ENCODE measurements at places on chromosomes 16 and 17.

DNA sequence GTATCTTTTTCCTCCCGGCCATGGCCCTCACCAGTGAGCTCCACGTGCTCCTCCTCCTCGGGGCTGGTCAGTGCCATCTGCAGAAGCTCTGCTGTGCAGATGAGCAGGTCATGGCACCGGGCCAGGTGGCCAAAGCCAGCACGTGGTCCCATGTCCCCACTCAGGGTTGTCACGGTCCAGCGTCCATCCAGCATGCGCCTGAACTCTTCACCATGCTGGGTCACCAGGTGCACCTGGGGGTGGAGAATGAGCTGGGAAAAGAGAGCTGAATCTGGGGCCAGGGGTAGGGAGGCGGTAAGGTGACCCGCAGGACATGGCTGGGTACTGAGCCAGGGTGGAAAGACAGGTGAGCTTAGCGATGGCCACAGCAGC, 1.3 kb downstream of the DHX58 start:
- DNase-seq, result no peak

DNA sequence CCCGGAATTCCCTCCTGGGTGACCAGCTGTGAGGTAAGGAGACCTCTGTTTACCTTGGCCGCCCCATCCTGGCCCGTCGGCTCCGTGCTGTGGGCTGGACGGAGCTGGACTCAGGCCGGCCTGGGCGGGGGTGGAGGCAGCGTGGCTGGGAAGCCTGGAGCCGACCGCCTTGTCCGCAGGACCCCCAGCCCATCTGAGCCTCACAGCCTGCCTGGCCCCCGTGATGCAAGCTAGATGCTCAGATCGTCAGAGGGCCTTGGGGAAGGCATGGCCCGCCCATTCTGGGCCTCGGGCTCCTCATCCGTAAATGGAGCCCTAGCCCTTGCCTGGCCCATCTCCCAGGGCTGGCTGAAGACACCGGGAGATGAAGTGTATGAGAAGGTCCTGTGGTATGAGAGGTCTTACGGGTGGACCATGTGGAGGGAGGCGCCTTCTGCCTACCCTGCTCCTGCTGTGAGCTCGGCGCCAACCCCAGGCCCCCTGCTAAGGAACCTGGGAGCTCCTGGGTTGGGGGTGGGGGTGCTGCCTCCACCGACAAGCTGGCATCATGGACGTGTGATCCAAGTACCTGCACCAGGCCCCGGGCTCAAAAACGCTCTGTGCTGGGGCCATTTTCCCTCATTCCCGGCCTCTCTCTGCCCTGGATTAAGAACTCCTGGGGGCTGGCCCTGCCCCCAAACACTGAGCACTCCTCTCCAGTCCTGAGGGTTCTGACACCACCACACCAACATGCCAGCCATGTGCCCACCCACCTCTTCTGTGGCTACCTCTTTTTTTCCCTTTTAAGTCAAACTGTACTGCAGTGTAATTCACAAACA, 5.4 kb upstream of the P2RX1 start:
- DNase-seq, result no peak

GRCh38 chr16:87956365-87957231, 5.4 kb downstream of the BANP start:
- DNase-seq, result no peak

- no peak for DNase-seq
Observed at GRCh38 chr16:49776734-49777133, 79.2 kb downstream of the ZNF423 start.

DNA sequence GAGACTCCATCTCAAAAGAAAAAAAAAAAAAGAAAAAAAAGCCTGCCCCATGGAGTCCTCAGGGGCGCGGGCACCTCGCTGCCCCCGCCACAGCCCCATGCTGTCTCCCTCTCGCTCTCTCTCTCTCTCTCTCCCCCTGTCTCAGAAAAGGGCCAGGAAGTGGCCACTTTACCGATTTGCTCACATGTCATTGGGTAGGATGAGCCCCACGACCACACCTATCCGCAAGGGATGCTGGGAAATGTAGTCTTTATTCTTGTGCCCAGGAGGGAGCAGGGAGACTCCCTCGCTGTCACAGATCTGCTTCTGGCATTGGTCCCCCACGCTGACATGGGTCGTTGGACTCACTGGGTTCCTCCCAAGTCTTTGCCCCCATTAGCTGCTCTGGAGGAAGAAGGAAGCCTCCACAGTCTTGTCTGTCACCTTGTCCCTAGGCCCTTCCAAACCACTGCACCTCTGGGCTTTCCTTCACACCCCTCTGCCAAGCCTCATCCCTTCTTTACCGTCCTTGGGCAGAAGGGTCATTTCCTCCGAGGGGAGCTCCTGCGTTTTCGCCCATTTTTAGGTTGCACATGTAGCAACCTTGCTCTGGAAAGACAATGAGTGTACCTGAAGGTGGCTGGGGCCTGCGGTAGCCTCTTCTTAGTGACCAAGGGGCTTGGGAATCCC, 6.9 kb upstream of the GJD3 start:
- no peak for DNase-seq

DNA sequence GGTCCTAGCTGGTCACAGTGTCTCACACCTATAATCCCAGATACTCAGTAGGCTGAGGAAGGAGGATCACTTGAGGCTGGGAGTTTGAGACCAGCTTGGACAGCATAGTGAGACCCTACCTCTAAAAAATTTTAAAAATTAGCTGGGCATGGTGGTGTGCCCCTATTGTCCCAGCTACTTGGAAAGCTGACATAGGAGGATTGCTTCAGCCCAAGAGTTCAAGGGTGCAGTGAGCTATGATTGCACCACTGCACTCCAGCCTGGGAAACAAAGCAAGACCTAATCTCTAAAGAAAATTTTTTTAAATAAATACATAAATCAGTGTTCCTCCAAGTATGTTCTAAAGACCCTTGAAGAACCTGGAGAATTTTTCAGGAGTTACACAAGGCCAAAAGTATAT, 50.6 kb upstream of the GNAO1 start:
- DNase-seq, result no peak

- DNase-seq, result no peak
Observed at GRCh38 chr17:61581611-61582349, 9.2 kb downstream of the NACA2 start.

DNA sequence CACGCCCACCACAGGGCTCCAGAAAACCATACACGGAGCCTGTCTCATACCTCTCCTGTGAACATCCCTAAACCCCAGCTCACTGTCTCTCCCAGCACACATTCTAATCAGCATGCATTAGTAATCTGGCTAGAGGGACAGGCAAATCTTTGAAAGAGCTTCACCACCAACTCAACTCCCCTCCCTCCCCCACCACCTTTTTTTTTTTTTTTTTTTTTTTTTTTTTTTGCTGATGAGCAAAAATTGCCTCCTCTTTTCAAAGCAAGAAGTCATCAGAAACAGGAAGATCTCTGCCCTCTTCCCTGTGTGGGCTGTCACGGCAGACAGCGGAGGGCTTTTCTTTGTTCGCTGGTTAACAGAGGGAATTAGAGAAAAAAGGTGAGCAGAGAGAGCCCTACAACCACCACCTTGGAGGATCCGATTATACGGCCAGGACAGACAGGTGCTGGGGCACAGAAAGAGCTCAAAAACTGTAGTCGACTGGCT, 19.9 kb downstream of the GAS7 start:
- peak; percentile 58 for DNase-seq

- DNase-seq, result no peak
Observed at GRCh38 chr16:85068746-85069145, 41.2 kb downstream of the KIAA0513 start.

GRCh38 chr16:3718019-3718391, 681 bp upstream of the TRAP1 start:
- DNase-seq, result no peak

- no peak for DNase-seq
Observed at GRCh38 chr16:7330709-7331108, 1.9 kb upstream of the RBFOX1 start.

- DNase-seq, result no peak
Observed at GRCh38 chr16:67964477-67965131, 3.8 kb downstream of the SLC12A4 start.

DNA sequence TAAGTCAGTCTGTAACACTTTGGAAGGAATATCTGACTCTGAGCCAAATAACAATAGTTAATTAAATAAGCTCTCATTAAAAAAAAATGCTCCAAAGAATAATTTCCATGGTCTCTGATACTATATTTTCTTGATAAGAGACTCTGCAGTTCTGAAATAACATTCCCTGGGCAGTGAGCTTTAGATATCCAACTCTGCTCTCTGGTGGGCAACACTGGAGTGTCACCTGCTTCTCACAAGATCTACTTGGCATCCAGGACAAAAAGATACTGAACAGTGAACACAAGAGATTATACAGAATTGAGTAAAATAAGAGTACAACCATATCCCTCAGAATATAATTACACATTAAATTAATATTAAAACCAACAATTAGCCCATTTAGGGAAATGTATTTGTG, 13.7 kb downstream of the BLMH start:
- peak; percentile 18 for DNase-seq

- no peak for DNase-seq
Observed at GRCh38 chr16:82287937-82288336, 117.9 kb upstream of the MPHOSPH6 start.

DNA sequence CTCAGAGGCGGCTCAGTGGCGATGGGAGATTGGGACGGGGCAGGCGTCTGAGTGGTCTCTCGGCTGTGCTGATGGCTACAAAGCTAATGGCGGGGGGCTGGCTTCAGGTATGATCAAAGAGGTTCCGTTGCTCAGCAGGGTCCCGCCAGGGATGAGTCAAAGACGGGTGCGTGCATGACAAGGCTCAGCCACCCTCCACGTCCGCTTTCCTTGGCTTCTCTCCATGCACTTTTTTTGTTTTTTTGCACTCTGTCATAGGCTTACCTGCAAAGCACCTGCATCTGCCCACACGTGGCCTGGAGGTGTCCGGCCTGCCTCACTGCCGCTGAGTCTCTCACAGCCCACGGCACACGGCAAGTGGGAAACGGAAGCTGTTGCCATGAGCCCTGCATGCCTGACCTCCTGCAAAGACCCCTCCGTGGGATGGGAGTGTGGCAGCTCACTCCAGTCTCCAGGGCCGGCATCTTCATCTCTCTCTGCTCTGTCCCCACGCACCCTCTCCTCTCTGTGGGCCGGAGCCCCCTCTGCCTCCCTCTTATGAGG, 85.5 kb upstream of the ZNF469 start:
- no peak for DNase-seq

DNA sequence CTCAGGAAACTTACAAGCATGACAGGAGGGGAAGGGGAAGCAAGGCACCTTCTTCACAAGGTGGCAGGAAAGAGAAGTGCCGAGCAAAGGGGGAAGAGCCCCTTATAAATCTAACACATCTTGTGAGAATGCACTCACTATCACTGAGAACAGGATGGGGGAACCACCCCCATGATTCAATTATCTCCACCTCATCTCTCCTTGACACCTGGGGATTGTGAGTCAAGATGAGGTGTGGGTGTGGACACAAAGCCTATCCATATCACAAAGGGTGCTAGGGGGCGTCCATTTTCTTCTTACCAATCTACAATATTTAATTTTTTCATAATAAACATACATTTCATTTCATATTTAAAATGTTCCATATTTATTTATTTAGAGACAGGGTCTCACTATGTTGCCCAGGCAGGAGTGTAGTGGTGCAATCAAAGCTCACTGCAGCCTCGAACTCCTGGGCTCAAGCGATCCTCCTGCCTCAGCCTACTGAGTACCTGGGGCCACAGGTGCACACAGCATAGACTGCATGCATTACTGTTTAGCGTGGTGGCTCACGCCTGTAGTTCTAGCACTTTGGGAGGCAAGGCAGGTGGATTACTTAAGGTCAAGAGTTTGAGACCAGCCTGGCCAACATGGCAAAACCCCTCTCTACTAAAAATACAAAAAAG, 26.5 kb upstream of the FAAP100 start:
- DNase-seq, result no peak

GRCh38 chr16:19559242-19559910, 3.9 kb downstream of the VPS35L start:
- peak; percentile 45 for DNase-seq

Data from AG08395 (cell line).